ENCODE measurements at places on chromosomes 13 and 19.

DNA sequence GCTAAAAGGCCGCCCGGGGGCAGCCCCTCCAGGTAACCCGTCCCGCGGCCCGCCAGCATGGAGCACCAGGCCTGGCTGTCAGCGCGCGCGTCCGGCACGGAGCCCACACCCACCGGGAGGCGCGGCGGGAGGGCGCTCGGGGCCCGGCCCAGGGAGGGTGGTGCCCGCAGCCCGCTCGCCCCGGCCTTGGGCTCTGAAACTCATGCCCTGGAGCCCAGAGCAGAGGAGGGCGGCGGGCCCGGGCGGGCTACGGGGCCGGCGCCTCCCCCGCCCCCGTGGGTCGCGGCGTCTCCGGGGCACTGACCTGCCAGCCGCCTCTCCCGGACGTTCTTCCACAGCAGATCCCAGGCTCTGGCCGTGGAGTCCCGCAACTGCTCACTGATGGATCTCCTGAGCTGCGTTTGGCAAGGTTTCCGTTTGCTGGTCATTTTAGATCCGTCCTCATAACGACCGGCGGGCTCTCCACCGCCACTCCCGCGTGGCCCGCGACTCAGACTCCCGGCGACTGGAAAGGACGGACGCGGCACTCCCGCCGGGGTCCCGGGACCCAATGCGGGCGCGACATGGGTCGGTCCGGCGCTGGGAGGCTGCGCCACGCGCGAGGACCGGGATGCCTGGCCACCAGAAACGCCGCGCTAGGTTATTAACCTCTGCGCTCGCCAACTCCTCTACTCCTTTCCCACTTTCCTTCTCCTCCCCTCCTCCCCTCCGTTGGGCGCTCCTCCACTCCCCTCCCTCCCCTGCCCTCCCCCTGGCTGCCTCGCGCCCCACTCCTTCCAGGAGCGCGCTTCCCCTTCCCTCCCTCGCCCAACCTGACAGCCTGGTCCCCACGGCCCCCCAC is 64.7 kb upstream of the STARD13 start:
- no peak for DNase-seq

DNA sequence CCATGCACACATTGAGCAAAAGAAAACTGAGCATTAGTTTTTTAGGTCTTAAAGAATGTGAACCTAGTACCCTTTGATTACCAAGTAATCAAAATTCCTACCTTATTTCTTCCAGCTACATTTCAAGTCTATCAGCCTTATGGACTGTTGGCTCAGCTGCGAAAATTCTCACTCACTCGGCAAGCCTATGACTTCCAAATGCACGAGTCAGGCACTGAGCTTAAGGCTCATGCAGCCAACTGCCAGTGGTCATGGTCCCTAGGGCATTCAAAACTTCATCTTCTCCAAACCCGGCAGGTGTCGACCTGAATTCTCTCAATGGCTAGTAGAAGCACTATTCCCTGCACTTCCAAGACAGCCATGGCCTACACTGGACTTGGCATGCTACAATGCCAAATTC is 41.2 kb downstream of the RUBCNL start:
- DNase-seq, result no peak

DNA sequence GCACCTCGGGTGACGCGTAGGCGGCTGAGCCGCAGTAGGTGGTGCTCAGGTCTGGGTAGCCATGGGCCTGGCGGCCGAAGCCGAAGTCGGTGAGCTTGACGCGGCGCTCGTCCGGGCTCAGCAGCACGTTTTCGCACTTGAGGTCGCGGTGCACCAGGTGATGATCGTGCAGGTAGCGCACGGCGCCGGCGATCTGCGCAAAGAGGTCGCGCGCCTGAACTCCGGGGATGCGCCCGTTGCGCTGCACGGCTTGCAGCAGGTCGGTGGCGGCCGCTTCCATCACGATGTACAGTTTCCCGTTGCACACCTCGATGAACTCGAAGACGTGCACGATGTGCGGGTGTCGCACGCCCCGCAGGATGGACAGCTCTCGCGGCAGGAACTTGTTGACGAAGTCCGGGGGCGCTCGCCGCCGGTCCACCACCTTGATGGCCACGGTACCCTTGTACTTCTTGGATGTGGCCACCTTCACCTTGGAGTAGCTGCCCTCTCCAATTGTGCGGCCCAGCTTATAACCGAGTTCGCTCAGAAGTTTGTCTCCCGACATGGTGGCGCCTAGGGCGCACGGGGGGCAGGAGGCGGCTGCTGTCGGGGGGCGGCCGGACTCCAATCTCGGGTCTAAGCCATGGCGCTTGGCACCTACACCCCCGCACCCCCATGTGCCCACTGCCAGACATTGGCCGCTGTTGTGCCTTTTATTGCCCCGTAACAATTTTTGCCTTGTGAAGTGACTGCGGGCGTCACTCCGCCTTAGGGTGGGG is at the start of gene TSSK6:
TSSK6 (minus strand) TSS at position 668 of the 761 bp plus-strand sequence; CDS start at position 547, 121 bp downstream.
- no peak for DNase-seq

DNA sequence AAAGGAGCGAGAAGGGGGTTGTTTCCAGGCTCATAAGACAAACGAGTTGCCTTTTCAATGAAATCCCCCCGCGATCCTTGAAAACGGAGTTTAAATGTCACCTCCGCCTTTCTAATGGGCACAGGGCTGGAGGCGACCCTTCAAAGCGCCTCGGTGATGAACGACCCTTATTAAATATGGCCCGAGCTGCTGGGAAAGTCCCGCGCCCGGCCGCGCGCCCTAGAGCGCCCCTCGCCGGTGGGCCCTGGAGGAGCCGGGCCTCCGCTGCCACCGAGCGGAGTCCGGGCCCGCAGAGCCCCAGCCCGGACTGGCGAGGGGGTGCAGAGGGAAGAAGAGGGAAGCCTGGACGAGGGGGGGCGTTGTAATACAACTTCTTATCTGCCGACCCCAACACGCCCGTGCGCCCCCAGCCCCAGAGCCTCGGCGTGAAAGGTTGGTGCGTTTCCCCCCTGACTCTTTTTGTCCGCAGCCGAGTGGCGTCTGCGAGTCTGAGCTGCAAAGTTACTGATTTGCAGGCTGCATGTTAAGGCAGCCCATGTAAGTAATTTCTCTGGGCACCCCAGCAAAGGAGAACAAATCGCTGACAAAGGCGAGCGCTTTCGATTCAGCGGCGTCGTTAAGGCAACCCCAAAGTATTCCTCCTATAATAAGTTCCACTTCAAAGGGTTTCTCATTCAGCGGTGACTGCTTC is 11.9 kb downstream of the ZIC5 start:
- no peak for DNase-seq

- no peak for DNase-seq
Observed at GRCh38 chr19:47253467-47253881, 2.9 kb upstream of the CCDC9 start.

- DNase-seq, result no peak
Observed at GRCh38 chr19:34018546-34018945, 153.8 kb upstream of the LSM14A start.

Measured in stimulated activated CD4-positive, alpha-beta T cell treated with anti-CD3 and anti-CD28 coated beads, Interleukin-1b, Interleukin-23, amount 100 ng/mL, for 1 hour (primary cell).